ENCODE measurements at places on chromosomes 3 and 15.

- DNase-seq, result no peak
Measured at GRCh38 chr3:178480795-178481194, 55.4 kb upstream of the KCNMB2 start.

- no peak for DNase-seq
Measured at GRCh38 chr15:39365161-39365560, 215.7 kb upstream of the THBS1 start.

DNA sequence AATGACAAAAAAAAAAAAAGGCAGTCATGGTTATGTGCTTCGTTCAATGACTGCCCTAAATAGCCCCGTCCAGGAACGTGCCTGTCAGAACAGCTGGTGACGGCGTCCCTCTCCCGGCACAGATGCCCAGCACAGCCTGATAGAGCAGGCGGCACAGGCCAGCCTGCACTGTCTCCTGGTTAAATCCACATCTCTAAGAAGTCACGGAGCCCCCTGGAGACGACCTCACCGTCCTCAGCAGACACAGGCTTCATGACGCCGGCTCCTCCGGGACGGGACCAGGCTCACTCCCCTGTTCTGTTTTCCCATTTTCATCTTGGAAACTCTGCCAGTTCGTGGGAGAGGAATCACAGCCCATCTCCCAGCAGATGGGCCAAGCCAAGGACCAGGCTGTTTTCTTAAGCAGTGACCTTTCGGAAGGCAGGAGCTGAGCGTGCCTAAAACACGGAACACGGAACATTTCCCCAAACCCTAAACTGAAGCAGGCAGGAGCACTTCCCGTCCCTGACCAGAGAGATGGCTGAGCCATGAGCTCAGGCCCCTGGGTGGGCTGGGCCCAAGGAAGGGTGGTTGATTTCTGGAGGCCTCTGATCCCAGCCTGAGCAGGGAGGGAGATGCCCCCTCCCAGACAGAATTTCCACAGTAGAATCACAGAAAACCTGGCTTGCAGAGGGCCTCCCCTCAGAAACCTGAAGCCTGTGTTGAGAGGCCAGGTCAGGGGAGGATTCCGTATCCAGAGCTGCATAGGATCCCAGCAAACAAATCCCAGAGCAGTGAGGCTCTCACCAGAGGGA is 35.9 kb downstream of the ADCY5 start:
- DNase-seq, result no peak

- no peak for DNase-seq
Measured at GRCh38 chr15:76376816-76377215, 40.2 kb downstream of the ISL2 start.

DNA sequence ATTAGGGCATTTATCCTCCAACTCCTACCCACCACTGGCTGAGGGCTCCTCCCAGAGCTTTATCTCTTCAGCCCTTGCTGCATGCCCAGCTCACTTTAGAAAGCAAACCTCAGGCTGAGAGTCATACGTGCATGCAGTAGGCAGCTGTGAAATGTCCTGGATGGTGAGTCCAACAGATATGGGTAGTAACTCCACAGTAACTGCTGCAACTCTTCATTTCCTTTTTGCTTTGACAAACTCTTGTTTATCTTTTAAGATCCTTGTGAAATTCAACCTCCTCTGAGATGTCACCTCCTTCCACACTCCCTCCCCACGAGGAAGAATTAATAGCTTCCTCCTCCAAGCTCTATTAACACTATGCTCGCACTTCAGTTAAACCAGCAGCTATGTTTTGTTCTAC is 35.9 kb upstream of the CTNNB1 start:
- no peak for DNase-seq

- DNase-seq, result no peak
Measured at GRCh38 chr3:163508206-163508605, 1570.1 kb downstream of the SI start.

DNA sequence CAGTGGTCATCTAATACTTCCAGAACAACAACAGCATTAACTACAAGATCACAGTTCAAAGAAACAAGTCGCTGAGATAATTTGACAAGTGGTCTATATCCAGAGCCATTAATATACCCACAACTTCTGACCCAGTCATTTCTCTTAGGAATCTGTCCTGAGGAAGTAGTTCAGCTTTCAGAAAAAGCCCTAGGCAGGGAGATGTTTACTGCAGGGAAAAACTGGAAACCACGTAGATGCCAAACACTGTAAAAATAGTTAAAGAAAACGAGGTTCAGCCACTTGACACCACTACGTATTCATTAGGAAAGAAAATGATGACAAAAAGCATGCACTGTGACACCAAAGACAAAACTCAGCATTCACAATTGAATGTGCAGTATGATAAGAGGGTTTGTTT is 22.3 kb upstream of the CDCP1 start:
- DNase-seq, result no peak
